Right ventricle myocardium superior (tissue), 1 donor: ENCODE measurements at places on chromosomes 2 and 18. TPM values are rescaled to one million over a fixed set of nuclear protein-coding genes. Genes with fewer than 3 reads are reported as not detected.

The NPHP1 gene
- total RNA-seq: 4.5 TPM

The TRABD2A gene
- total RNA-seq: 0.56 TPM

The RAD51AP2 gene
- total RNA-seq: 0.16 TPM

DNA sequence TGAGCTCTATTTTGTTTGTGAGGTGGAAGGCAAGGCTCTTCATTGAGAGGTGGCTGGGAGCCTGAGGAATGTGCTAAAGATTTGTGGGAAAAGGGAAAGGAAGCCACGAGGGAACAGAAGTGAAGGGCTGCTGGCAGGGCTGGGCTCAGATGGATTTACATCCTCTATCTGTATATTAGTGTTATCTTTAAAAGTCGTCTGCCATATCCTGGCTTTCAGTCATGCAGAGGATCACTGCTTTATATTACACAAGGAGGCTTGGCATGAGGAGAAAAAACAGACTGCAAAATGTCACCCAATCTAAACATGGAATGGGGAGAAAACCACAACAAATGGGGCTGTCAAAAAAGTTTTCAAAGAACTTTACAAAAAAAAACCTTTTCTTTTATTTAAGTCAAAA, 434.4 kb downstream of the HRH4 start:
- no peak for DNase-seq

DNA sequence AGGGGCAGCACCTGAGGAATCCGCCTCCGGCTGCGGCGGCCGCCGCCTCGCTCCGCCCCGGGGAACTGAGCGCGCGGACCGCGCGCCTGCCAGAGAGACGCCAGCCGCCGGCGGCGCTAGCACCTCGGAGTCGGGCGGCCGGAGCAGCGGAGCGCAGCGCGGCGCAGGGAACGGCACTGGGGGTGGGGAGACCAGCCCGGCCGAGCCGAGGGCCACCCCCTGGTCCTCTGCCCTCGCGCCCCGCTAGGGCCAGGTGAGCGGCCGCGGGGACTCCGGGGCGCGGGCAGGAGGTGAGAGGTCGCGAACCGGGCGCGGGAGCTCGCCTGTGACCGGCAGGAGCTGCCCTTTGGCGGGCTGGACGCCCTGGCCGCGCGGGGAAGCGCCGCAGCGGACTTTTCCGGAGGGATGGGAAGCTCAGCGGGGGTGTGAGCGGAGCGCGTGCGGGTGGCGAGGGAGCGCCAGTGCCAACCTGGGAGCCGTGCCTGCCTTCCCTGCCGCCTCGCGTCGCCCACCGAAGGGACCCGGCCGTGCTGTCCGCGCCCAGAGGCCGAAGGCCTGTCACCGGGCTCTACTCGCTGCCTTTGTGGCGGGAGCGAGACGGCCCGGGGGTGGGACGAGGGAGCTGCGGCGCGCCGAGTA, at the start of gene GREB1L:
Gene GREB1L, plus strand, starts transcription at position 92 of the 639 bp plus-strand sequence. CDS start 141,287 bp downstream, outside the sequence.
- peak; percentile 71 for DNase-seq

- DNase-seq: no peak
Measured at GRCh38 chr2:168622559-168622958, 166.5 kb downstream of the CERS6 start.

DNA sequence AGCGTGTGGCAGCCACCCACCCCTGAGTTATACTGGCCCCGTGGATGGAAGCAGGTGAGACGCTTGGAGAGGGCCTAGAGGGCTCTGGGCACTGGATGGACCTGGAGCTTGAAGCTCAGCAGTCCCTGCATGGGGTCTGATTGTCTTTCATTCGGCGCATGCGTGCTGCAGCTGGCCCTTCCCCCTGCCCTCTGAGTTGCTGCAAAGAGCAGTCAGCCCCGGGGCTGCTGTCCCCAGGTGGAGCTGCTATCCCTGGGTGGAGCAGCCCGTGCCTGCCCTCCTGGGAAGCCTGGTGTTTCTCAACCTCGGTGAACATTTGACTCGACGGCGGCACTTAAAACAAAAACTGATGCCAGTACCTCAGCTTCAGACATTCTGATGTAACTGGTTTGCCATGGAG, 29.6 kb downstream of the IGFBP5 start:
- DNase-seq: no peak

- DNase-seq: no peak
Measured at GRCh38 chr18:78507217-78507616, 472.4 kb upstream of the SALL3 start.

DNA sequence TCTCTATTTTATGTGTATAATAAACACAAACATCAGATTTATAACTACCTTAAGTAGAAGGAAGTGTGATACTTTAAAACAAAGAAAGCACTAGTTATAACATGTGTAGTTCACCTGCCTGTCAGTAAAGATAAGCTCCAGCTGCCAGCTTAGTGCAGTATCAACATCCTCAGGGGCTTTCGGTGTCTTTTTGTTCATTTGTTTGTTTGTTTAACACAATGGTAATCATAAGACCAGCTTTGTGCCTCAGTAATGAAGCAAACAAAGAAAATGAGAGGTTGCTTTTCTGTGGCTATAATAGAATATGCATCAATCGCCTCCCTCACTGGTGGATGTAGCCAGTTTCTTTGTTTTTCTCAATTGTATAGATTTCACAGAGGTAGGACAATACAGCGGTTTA, 1499.0 kb upstream of the TMEFF2 start:
- no peak for DNase-seq

DNA sequence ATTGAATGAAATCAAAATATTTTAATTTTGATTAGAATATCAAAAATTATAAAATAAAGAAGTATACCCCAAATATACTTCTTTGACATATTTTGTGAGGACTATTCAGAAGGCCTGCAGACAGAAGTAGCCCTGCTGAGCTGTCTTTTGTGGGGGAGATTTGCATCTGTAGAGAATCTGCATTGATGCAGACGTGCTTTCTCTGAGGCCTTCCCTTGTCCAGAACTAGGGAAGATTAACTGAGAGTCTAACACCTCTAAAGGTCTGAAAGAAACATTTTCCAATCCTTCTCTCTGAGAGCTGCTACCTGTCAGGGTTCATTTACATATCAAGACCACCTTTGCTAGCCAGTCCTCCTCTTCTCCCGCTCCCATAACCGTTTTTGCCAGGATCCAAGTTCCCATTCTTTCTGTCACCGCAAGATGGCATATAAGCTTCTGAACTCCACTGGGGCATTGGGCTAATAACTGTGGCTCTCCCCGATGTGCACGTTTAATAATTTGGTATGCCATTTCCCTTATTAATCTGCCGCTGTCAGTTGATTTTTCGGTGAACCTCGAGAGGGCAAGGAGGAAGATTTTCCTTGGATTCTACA, 510.4 kb upstream of the CNTNAP5 start:
- DNase-seq: no peak

DNA sequence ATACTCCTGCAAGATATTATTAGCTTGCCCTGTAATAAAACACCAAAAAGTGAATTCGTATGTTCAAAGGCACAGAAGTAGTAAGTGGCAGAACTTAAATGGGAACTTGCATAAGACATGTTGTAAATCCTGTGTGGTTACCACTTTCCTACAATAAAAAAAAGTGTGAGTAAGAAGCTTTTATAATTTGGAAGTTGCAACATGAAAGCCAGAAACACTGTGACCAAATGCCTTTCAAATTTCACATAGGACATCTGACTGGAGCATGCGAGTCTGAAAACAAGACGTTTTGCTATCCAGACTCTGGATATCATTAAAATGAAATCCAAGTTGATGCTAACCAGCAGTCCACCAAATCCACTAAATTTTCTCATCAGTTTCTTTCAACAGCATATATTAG, 886.2 kb upstream of the NRXN1 start:
- DNase-seq: no peak
